ENCODE measurements at places on chromosomes 16 and 17.

DNA sequence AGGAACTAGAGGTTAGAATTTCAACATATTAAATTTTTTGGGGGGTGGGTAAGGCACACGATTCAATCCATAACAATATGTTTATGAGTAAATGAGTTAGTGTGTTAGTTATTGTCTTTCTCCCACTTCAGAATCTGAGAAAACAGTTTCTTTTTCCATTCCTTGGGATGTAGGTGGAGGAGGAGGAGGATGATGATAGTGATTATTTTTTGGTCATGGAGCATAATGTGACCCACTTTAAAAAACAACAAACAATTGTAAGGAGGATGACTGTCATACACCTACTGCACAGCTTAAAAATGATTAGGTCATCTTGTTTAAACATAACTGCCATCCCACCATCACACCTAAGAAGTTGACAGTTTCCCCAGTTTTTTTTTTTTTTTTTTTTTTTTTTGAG is 148.7 kb downstream of the CDRT15L2 start:
- DNase-seq, result no peak

DNA sequence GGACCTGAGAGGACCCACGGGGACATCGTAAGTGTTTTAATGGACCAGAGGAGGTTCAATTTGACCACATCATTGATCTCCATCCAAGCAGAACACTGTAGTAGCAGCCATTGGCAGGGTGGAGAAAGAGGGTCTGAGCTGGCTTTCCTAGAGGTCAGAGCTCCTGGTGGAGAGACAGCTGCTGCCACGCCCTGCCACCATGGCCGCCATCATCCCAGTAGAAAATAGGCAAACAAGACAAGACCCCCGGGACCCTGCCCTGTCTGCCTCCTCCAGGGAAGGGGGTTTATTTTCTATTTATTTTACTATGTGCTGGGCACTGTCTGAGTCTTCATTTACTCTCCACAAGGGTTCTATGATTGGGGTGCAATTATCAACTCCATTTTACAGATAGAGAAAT is 11.4 kb upstream of the ITGA3 start:
- no peak for DNase-seq

- no peak for DNase-seq
Observed at GRCh38 chr17:42684929-42685556, 2.7 kb downstream of the CNTNAP1 start.

DNA sequence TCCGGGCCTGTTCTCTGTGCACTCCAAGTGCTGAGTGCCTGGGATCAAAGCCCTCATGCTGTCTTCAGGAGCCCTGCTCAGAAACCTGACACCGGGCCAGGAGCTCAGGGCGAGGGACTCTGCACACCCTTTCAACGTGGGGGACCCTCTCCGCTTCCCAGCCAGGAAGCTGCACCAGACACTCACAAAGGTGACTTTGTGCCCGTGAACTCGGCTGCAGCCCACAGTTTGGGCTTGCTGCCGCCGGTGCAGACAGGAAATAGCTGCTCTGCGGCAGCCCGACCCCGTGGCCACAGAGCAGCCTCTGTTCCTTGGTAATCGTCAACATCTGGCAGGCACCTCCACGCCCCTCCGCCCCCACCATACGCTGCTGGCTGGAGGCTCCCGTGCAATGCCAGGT is 93.4 kb upstream of the METRNL start:
- DNase-seq, result no peak

DNA sequence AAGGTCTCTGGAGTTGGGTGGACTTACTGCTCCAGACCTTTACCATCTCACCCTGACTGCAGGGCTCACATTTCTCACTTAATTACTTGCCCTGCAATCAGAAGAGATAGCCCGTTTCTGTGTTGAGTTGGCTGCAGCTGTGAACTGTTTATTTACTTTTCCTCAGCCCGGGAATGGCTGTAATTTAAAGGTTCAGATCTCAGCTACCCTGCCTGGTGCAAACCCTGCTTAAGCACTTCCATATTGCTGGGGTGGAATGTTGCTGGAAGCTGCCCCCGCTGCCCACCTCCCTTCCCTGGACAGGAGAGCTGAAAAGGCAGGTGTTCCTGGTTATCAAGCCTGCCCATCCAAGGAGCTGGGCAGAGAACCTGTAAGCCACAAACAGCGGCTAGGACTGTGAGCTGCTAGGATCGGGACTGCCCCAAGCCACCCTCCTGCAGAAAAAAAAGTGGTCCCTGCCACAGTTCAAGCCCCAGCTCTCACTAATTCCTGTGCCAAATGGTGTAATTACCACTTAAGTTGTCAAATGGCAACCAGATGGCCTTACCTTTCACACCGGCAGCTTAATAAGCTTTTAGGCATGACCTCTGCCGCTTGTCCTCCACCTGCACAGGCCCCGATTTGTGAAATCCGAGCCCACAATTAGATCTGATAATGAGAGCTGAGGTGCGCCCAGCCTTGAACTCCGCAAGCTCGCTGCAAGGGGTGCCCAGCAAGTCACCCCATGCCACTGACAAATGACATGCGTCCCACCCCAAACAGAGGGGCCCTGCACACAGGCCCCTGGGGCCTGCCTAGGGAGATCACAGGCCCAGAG is 269.8 kb downstream of the C16orf95 start:
- no peak for DNase-seq

- no peak for DNase-seq
Observed at GRCh38 chr17:81245665-81246342, 6.7 kb downstream of the NDUFAF8 start.

GRCh38 chr16:6300523-6300922 is 1032.1 kb upstream of the RBFOX1 start:
- DNase-seq, result no peak
